ENCODE measurements at places on chromosomes 12 and 14.

DNA sequence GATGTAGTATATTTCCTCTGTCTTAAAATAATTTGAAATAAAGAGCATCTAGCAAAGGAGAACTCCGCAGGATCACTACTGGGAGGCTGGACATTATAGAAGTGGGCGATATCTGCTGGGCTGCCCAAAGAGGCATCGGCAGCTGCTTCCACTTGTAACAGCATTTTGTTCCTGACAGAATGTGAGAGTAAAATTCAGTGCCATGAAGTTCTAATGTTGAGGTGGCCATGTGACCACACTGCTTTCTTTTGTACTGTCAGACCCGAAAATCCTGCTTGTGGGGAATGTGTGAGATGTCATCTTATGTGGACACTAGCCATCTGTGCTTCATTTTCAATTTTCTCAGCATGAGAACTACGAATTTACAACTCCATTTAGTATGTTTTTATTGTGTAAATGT lies 151.9 kb downstream of the ACSS3 start:
- no peak for DNase-seq

DNA sequence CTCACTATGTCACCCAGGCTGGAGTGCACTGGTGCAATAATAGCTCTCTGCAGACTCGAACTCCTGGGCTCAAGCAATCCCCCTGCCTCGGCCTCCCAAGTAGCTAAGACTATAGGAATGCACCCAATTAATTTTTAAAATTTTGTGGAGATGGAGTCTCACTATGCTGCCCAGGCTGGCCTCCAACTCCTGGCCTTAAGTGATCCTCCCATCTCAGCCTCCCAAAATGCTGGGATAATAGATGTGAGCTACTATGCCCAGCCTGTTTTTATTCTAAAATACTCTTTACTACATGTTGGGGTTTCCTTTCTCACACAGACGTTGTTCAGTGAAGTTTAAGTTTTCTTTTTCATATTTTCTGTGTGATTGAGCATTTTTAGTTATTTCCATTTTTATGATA lies 60.9 kb upstream of the DUSP6 start:
- no peak for DNase-seq

- no peak for DNase-seq
Observed at GRCh38 chr12:1977109-1977508, 27.1 kb downstream of the DCP1B start.

DNA sequence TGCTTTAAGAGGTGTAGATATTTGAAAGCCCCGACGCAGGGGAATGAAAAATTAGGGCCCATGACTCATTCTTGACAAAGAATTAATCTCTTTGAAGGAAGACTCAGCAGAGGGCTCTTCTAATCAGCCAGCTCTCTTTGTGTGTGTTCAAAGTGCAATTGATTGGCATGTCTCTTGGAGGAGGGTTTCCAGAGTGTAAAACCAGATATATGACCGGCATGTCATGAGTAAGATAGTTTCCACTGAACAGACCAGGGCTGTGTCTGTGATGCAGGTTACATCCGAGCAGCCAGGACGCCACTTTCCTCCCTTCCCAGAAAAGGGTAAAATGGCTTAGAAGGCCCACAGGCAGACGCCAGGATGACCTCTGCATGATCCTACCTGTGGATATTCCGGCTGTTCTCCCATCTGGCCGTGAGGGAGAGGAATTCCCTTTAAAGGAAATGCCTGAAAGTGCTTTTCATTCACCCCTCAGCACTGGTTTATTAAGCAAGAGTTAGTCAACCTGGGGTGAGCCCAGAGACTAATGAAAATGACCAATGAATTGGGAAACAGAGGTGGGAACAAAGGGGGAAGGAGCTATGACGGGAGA lies 7.2 kb upstream of the KRT75 start:
- no peak for DNase-seq

DNA sequence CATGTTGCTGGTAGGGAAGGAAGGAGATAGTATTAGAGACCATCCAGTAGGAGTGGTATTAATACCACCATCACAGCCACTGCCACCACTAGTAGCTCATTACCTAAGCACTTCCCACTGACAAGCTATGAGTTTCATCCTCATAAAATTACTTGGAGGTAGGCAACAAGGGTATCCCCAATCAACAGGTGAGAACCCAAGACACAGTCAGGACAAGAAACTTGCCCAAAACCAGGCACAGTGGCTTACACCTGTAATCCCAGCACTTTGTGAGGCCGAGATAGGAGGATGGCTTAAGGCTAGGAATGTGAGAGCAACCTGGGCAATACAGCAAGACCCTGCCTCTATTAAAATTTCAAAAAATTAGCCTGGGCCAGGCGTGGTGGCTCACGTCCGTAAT lies 5.5 kb downstream of the ADCY6 start:
- no peak for DNase-seq

- no peak for DNase-seq
Observed at GRCh38 chr12:116968986-116969385, 58.2 kb downstream of the FBXW8 start.

DNA sequence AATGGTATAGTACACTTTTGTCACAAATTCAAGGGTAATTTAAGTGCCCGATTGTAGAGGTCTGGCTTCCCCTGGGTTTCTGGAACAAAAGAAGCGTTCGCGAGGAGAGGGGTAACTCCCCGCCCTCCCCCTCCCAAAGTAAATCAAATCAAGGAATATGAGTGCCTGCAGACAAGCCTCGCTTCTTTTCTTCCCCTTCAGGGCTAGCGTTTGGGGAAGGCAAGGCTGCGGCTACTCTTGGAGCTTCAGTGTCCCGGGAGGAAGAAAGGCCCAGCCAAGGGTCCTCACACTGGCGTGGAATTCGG lies 456 bp upstream of the TMPO start:
- no peak for DNase-seq

DNA sequence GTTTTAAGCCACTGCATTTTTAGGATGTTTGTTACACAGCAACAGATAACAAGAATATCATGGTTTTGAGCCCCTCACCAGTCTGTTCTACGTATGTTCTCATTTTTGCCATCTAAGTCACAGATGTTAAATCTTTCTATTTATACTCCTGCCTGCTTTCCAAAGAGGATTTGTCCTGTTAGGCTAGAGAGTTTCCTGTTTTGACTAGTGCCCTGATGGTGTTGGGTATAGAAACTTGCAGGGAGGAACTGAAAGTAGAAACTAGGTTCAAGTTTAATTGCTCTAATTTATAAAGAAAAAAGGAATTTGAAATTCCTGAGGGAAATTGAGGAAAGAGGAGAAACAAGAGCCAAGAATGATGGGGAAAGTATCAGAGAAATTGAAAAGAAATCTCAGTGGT lies 74.4 kb upstream of the COCH start:
- no peak for DNase-seq

GRCh38 chr14:55580470-55581341 lies 699 bp downstream of the KTN1 start:
- DNase-seq, result no peak

DNA sequence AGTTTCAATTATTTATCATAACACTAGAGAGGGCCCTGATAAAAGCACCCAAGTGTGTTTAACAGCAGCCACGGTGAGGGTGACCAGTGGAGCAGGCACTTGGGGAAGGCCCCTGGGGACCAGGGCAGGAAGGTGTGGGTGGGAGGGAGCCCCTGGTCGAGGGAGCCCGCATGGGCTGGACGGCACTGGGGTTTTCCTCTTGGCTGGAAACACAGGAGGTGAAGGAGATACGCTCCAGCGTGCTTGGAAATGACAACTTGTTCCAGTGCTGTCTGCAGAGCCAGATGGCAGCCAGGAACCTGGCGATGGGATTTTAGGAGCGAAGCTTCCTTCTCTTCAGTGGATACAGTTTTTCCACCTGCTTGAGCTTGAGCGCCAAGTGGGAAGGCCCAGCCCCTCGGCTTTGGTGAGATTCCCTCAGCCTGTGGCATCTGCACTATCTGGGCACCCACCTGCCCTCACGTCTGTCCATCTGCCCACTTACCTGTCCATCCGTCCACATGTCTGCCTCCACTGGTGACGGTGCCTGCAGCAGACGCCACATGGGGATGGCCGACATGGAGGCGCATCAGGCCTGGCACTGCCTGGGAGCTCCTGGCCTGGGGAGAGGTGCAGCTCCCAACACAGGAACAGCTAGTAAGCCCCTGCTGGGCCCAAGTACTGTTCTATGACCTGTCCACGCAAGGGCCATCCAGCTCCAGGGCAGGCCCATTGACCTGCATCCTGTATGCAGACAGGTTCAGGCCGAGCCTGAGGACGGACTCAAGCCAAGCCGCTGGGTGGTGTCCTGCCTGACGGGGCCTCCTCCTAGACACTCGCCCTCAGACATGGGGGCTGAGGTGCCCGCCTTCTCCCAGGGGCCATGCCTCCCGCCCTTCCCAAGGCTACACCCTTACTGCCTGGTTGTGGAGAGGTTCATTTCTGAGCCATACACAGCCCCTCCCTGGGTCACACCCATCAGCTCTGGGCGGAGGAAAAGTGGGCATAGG lies 192.2 kb upstream of the C14orf180 start:
- no peak for DNase-seq

- no peak for DNase-seq
Observed at GRCh38 chr12:16474801-16475200, 127.4 kb downstream of the MGST1 start.

GRCh38 chr14:60654334-60654821 lies 5.1 kb upstream of the SIX1 start:
- DNase-seq, result no peak

GRCh38 chr14:77657280-77657679 lies 40.8 kb upstream of the SPTLC2 start:
- DNase-seq, result no peak

DNA sequence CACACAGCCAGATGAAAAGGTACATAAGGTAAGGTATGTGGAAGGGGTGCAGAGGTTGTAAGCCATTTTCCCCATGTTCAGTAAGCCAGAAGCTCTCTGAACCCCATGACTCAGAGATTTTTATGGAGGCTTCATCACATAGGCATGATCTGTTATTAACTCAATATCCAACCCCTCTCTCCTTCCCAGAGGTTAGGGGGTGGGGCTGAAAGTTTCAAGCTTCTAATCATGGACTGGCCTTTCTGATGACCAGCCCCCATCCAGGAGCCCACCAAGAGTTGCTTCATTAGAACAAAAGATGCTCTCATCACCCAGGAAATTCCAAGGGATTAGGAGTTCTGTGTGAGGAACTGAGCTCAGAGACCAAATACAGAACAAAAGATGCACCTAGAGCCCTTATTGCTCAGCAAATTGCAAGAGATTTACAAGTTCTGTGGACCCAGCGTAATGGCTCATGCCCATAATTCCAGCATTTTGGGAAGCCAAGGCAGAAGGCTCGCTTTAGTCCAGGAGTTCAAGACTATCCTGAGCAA lies 103.2 kb upstream of the DAAM1 start:
- DNase-seq, result no peak

GRCh38 chr12:12736759-12737676 lies 19.9 kb downstream of the CDKN1B start:
- DNase-seq, result no peak

GRCh38 chr14:95225251-95225887 lies 68.0 kb upstream of the DICER1 start:
- DNase-seq, result no peak

- no peak for DNase-seq
Observed at GRCh38 chr14:95260537-95261361, 59.0 kb downstream of the CLMN start.

DNA sequence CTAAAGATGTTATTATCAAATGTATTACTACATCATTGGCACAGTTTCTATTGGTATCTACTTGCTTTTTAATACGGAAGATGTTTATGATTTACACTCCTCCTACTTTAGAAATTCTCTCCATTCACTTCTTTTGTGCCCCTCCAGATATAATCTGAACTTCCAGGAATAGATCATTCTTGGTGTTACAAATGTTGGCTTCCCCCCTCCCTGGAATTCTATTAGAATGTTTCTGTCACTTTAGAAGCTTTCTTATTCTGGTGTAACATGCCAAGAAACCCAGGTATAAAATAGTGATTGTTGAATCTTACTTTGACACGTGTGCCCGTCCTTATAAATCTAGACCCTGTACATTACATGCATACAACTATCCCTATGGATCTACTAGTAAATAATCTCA lies 1.2 kb upstream of the WDR20 start:
- DNase-seq, result no peak

DNA sequence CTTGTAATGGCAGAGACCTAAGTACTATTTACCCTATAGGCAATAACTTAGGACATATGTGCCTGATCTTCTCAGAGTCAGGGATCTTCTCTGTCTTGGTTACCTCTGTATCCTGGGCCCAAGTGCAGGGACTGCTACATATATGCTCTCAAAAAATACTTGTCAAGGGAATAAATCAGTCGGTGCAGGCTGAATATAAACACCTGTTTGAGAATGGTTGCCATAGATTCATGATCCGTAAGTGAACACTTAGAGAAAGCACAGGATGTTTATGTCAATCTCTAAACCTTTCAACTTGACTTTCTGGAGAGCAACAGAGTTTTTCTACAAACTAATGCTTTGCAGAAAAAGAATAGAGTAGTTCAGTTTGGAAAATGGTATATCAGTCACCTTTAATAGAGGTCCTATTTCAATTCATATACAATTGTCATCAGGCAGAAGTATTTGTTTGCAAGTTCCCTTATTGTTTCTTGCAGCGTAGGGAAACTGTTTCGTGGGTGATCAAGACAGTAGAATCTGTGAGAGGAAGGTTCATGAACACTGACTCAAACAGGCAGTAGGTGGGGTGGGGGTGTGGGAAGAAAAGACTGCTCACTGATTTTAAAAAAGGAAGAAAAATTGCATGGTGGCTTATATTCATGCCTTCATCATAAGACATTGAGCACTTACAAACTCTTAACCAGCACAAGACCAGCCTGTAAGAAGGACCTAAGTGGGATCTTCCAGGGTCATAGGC lies 6.0 kb upstream of the UBE2N start:
- no peak for DNase-seq

- DNase-seq, result no peak
Observed at GRCh38 chr12:108603743-108604142, 5.9 kb upstream of the TMEM119 start.

DNA sequence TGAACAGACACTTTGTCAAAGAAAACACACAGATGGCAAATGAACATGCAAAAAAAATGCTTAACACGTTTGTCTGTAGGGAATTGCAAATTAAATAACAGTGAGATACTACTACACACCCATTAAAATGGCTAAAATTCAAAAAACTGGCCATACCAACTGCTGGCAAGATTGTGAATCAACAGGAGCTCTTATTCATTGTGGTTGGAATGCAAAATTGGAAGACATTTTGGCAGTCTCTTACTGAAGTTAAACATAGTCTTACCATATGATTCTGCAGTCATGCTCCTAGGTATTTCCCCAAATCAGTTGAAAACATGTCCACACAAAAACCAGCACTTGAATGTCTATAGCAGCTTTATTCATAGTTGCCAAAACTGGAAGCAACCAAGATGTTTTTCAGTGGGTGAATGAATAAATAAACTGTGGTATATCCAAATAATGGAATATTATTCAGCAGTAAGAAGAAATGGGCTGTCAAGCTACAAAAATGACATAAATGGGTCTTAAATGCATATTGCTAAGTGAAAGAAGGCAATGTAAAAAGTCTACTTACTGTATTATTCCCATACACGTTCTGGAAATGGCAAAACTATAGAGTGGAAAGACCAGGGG lies 91.4 kb downstream of the PLEKHA5 start:
- no peak for DNase-seq

DNA sequence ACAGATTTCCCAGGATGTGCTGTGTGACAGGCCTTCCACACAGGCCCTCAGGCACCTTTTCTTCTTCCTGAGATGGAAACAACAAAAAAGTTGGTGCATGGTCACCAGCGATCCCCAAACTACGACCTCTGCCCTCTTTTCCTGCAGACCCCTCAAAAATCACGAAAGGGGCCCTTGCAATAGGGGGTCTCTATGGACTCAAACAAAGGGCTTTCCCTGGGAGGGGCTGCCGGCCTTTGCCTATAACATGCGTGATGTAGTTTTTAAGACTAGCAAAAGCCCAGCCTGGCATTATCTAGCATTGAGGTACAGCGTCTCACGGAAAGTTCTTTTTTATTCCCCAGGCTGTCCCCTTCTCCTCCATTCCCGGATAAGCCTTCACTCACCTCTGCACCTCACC lies 71.2 kb downstream of the DIO3 start:
- DNase-seq, result no peak

Measured in DMS 273 treated with DMSO at 0.1 percent for 48 hours (cell line).